ENCODE measurements at places on chromosomes 4 and X. TPM values are rescaled to one million over a fixed set of nuclear protein-coding genes. Genes with fewer than 3 reads are reported as not detected.

NSG1 gene
- 9.4 TPM for total RNA-seq

PABPC1L2B gene
- not detected for total RNA-seq

PLP2 gene
- 433 TPM for total RNA-seq

TKTL1 gene
- not detected for total RNA-seq

PLAC8 gene
- 0.55 TPM for total RNA-seq

SSX4B gene
- not detected for total RNA-seq

SLC26A1 gene
- total RNA-seq, result 0.60 TPM

PROM1 gene
- total RNA-seq, result 0.59 TPM

Data from A549 treated with Mapracorat at 1 μM for 4 hours (cell line).